ENCODE measurements at places on chromosomes 3 and 15.

DNA sequence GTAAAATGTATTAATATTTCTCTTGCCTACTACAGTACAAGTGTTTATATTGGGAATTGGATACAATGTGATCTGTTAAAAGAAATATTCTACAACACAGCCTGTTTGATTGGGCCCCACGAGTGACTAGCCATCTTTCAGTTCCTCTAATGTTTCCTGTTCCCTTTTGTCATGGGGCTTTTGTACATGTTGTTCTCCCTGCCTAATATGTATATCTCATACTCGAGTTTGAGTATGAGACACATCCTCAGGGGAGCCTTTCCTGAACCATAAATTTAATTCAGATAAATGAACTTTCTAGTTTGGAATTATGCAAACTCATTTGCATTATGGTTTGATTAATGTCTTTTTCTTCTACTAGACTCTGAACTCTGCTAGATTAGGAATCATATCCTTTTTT lies 65.5 kb downstream of the MEF2A start:
- no peak overlapping the region for H3K4me3 ChIP-seq
- DNase-seq = no peak
- peaks cover 49% of the 10 kb centered on the region for H3K4me1 ChIP-seq
- no peaks in the 10 kb centered on the region for H3K27me3 ChIP-seq

DNA sequence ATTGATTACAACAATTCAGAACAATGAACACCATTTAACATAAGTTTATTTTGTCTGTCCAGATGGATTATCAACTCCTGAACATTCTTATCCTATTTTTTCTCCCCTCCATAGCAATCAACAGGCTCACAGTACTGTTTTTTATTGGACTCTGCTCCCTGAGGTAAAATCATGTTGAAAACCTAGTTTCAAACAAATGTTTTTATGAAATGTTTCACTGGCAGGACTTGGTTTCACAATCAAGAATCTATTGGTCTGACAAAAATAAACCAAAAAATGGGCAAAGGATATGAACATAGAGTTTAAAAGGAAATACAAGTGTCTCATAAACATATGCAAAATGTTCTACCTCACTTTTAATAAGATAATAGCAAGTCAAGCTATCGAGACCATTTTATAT lies 2.6 kb upstream of the MYRIP start:
- H3K4me1 ChIP-seq = peaks cover 14% of the 10 kb centered on the region
- no peak overlapping the region for H3K4me3 ChIP-seq
- H3K27me3 ChIP-seq = peaks cover 73% of the 10 kb centered on the region

DNA sequence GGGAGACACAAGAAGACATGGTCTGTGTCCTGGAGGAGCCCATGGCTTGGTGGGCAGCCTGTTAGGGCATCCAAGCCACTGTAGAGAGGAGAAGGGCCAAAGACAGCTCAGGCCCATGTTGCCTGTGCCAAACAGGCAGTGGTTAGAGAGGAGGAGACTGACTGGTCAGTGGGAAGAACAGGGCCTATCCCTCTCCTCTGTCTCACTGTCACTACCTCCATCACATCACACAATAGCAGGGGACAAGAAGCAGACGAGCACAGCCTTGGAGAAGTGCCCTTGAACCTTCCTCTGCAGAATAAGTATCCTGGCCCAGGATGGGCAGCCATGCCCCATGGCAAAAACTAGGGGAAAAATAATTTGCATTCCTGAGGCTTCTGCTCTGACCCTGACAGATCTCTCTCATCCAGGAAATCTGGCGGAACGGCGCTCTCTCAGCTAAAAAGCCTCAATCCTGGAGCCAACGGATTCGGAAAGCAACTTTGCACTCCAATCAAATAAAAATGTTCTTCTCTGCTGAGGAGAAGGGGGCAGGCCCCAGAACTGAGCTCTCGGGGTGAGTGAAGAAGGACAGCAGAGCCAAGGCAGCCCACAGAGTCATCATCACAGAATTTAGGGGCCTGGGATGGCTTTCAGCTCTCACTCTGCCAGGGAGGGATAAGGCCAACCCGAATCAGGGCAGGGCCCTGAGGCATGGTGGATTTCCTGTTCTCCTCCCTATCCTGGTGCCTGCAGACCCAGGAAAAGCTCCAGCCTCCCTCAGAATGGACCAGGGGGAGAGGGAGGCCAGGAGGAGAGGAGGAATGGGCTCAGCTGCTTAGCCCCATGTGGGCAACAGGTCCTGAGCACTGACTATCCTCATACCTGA lies 1.6 kb downstream of the SHF start:
- no peak for DNase-seq
- peaks cover 8% of the 10 kb centered on the region for H3K36me3 ChIP-seq
- peak overlapping the region; percentile 97 for H3K4me3 ChIP-seq
- H3K27me3 ChIP-seq = peaks cover 14% of the 10 kb centered on the region
- peaks cover 50% of the 10 kb centered on the region for H3K4me1 ChIP-seq

GRCh38 chr3:106619-107018 lies 89.9 kb upstream of the CHL1 start:
- DNase-seq = no peak
- no peaks in the 10 kb centered on the region for H3K27me3 ChIP-seq
- peak overlapping the region; percentile 70 for H3K27ac ChIP-seq
- no peaks in the 10 kb centered on the region for H3K36me3 ChIP-seq
- no peak overlapping the region for H3K4me3 ChIP-seq
- H3K4me1 ChIP-seq = peaks cover 36% of the 10 kb centered on the region

GRCh38 chr3:124229420-124229819 lies 237.5 kb upstream of the ROPN1 start:
- H3K4me1 ChIP-seq = no peaks in the 10 kb centered on the region
- no peak overlapping the region for H3K4me3 ChIP-seq
- peaks cover 14% of the 10 kb centered on the region for H3K36me3 ChIP-seq
- H3K27me3 ChIP-seq = no peaks in the 10 kb centered on the region

DNA sequence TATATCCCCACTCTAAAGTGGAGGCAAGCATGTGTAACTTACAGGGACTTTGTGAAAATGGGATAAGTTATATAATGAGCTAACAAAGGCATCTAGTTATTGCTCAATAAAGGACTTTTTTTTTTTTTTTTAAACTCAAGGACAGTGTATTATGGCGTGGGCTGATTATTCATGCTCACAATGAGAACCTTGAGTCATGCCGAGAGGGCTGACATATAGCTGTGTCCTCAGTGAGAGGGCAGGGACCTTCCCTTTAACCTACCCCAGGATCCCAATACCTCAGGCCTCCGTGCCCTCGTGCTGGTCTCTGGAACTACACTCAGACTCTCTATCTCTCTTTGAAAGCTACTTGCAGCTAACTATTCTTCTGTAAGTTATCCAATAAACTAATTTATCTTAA lies 319.9 kb upstream of the ICE2 start:
- peaks cover 8% of the 10 kb centered on the region for H3K36me3 ChIP-seq
- peaks cover 22% of the 10 kb centered on the region for H3K4me1 ChIP-seq
- H3K27ac ChIP-seq = no peak overlapping the region
- no peak for DNase-seq

DNA sequence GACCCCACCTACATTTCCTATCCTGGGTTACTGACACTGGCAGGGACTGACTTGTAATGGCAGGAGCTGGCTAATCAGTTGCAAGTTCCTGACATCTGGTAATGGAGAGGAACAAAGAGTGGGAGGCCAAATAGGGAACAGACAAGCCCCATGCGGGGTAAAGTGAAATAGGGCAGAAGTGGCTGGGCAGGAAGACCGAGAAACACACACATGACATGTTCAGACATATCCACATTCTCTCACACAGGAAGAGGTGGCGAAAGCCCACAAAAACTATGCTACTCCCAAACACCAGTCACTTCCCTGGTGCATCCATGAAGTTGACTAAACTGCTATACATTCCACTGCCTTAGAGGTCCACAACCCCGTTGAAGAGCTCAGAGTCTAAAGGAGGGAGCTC lies 394.1 kb upstream of the TBL1XR1 start:
- peaks cover 10% of the 10 kb centered on the region for H3K4me1 ChIP-seq
- no peak overlapping the region for H3K27ac ChIP-seq
- no peak for DNase-seq
- no peak overlapping the region for H3K4me3 ChIP-seq
- no peaks in the 10 kb centered on the region for H3K27me3 ChIP-seq
- H3K36me3 ChIP-seq = no peaks in the 10 kb centered on the region

DNA sequence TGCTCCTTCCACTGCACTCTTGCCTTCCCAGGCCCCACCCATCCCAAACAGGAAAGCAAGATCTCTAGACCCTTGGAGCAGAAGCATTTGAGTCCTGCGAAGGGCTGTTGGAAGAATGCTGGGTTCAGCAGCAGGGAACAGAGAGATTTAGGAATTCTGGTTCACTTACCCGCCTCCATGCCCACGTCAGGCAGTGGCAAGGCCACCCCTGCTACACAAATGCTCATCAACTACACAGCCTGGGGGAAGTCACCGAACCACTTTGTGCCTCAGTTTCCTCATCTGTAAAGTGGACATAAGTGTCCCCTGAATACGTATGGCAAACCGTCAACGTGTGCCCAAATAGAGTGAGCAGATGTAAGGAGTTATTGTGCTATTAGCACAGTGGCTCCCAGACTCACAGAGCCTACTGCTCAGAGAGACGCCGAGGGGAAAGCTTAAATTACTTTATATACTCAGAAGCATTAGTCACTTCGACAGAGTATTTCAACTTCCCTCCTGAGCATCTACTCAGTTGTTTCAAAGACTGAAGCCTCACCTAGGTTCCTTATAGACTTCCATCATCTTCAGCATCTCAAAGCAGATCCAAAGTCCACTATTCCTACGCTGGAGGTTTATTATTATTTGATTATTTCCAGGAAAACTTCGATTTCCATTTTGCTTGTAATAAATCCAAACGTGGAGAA lies 905 bp downstream of the HOMER2 start:
- peaks cover 2% of the 10 kb centered on the region for H3K4me1 ChIP-seq
- no peak overlapping the region for H3K27ac ChIP-seq
- DNase-seq = no peak
- H3K4me3 ChIP-seq = no peak overlapping the region
- H3K27me3 ChIP-seq = peaks cover 5% of the 10 kb centered on the region

DNA sequence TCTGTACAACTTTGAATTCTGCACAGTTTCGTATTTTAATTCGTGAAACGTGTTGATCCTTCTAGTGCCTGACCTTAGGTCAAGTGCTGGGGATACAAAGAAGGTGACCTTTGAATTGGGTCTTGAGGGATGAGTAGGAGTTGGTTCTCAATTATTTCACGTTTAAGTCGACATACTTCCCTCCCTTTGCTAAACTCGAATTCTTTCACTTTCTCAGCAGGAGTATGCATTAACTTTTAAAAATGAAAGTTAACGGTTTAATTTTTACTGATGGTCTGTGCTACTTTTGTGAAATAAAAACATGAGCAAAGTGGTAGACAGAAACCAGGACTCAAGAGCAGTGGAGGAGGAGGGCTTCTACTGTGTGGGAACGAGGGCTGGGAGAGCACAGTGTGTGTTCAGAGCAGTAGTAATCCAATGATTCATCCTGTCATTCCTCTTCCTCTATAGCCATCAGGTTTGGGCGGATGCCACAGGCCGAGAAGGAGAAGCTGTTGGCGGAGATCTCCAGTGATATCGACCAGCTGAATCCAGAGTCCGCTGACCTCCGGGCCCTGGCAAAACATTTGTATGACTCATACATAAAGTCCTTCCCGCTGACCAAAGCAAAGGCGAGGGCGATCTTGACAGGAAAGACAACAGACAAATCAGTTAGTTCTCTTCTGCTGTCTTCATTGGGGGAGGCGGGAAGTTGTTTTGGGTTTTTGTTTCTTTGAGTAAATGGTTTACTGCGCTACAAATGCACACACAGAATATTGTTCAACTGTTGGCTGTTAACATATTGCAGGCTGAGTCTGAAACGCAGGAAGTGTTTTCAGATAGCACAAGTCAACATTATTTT lies 78.6 kb upstream of the TSEN2 start:
- H3K4me1 ChIP-seq = peaks cover 24% of the 10 kb centered on the region
- H3K36me3 ChIP-seq = peaks cover 9% of the 10 kb centered on the region
- no peak for DNase-seq
- H3K27ac ChIP-seq = peak overlapping the region; percentile 78
- no peaks in the 10 kb centered on the region for H3K27me3 ChIP-seq

Data from progenitor cell of endocrine pancreas (in vitro differentiated cells).